ENCODE measurements at places on chromosomes 3 and 15.

- no peak for DNase-seq
These were observed 36.1 kb downstream of the NSMCE3 start for GRCh38 chr15:29233566-29233965.

DNA sequence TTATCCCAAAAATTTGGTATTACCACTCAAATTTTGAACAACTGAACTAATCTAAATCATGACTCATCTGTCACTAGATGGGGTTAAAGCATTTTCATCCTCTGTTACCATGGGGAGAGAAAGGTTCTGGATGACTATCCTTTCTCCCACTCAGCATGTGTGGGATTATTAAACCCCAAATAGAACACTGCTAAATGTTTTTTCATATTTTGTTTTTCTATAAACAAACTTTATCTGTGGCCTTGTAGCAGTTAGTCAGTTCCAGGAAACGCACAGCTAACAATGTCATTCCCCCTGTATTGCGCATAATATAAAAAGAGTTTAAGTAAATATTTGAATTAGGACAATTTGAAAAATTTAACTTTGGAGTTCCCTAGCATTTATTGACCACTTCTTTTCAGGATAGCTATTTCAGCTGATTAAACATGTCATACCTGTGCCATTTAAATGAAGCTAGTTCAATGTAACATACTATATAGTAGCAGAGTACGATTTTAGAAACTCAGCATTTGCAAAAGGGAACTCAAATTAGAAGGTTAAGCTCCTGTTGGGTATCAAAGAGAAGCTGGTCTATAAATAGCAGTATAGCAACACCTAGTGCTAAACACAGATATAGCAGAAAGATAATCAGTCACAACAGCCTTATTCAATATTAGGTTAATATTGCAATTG lies 9.2 kb upstream of the TMEM212 start:
- DNase-seq: peak; percentile 19

DNA sequence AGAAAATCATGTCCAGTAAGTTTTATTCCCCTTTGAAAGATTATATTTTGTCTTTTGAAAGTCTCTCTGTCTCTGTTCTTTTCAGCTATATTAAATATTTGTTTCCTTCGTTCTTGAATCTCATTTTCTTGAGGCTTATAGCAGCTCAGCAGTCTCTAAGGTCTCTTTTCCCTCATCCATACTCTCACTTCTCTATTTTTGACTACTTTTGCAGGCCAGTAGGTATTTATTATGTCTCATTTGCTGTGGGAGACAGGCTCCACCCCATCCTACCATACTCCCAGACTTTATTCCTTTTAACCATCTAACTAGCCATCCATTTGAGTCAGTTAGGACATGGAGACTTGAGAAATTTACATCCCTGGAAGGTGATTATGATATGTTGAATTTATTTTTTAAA lies 71.0 kb downstream of the FILIP1L start:
- DNase-seq: no peak

DNA sequence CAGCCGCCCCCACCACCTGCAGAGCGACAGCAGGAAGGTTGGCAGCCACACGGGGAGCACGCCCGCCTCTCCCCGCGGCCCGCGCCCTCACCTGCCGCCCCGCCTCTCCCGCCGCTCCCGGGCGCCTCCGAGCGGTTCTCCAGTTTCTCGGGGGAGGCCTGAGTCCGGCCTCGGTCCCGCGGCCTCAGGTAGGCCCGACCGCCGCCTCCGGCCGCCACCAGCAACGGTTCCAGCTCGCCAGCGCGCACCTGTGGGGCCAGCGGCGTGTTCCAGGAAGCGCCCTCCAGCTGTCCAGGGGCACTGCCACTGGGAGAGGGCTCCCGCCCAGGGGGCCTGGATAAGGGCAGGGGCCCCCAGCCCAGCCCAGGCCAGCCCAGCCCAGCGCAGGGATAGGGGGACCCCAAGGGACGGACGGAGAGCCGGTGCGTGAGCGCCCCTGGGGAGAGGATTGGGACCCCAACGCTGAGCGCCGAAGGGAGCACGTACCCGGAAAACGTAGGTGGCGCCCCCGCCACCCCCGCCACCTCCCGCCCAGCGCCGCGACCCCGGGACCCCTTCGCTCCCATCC lies 2.2 kb downstream of the LTK start:
- DNase-seq: no peak

DNA sequence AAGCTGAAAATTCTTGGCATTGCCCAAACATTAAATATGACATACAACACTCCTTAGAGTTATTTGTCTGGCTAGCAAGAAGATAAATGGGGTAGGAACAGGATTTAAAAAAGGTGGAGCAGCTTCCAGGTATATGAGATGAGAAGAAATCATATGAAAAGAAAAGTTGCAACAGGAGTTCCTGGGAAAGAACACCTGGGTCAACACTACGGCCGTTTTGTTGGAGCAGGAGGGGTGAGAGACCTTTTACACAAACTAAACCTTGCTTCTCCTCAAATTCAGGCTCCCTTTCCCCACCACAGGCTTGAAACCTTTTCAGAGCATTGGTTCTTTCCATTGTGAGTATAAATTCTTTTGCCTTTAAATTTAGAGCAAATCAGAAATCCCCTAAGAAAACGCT lies 18.8 kb upstream of the GUCA1C start:
- no peak for DNase-seq

GRCh38 chr3:72099326-72100079 lies 314.6 kb upstream of the PROK2 start:
- DNase-seq: peak; percentile 46

DNA sequence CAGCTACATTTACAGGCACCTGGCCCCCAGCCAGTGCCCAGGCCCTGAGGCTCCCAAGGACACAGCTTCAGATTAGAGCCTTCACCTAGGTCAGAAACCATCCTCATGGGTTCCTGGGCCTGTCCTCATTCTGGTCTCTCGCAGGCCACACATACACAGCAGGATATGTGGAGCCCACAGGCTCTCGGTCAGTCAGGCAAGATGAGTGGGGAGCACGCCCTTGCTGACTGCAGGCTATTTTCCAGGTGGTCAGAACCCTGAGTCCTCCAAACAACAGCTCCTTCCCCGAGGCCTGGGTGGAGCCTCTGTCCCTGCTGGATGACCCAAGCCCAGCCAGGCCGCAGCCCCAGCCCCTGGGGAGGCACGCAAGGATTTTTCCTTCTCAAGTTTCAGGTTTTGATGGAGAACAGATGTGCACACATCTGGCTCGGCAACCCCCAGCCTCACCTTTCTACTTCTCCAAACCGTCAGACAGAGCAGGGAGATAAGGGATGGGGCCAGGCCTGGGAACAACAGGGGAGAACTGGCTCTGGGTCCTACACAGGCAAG lies 1.6 kb downstream of the STRA6 start:
- no peak for DNase-seq

GRCh38 chr3:185914911-185915629 lies 22.7 kb downstream of the TRA2B start:
- DNase-seq: no peak

- DNase-seq: peak; percentile 9
These were observed 677.4 kb downstream of the SQOR start for GRCh38 chr15:46312133-46312740.

- no peak for DNase-seq
These were observed 108.5 kb upstream of the CMC1 start for GRCh38 chr3:28132941-28133340.

DNA sequence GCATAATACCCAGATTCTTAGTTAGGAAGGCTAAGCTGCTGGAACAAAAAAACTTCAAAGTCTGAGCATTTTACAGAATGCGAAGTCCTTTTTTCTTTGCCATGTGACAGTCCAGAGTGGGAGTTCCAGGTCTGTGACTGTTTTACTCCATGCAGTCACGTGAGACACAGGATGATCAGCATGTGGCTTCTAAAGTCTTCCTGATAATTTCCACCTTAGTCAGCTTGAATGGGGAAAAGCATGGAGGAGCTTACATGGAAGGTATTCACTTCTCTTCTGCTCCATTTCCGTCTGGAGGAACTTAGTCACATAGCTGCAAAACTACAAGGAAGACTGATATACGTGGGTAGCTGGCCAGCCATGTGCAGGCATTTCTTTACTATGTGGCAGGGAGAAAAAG lies 1.7 kb downstream of the SNTN start:
- no peak for DNase-seq

DNA sequence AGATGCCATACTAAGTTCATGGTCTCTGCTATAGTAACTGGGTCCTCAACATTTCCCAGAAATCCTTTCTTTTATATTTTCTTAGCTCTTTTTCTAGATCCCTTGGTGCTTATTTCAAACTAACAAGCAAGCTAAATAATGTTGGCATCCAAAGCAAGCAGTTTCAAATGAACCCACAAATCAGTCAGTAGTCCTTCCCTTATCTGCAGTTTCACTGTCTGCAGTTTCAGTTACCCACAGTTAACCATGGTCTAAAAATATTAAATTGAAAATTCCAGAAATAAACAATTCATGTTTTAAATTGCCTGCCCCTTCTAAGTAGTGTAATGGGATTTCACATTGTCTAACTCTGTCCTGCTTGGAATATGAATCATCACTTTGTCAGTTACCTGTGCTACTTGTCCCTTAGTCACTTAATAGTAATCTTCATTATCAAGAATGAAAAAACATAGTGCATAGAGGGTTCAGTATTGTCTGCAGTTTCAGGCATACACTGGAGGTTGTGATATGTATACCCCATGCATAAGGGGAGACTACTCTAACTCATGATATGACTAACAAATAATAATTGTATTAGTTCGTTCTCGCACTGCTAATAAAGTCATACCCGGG lies 633.7 kb downstream of the MECOM start:
- DNase-seq: no peak

GRCh38 chr15:80841541-80841940 lies 62.4 kb downstream of the CEMIP start:
- DNase-seq: no peak

DNA sequence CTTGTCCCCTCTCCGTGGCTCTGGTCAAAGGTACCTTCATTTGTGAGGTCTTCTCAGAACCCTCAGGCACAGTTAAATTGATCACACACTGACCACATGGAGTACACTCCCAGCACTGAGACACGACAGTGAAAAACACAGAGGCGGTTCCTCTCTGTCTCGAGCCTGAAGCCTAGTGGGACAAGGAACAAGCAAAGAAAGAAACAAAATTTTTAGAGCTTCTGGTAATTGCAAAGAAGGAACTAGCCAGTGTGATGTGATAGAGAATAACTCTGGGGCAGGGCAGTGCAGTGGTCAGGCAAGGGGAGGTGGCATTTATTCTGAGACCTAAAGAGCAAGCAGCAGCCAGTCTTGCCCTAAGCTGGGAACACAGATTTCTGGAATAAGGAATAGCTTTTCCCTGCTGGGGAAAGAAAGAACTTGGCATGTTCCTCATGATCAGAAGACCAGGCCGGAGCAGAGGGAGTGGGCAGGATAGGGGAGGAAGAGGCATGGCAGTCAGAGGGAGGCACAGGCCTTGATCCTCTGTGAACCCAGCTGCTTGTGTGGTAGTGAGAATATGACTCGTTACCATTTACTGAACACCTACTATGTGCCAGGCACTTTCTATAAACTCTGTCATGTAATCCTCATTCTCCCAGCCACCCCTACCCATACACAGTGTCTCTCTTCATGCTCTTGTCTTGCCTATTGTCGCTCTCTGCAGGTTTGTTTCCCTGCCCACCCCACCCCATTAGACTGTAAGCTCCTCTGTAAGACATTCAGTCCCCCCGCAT lies 262.3 kb upstream of the HES1 start:
- DNase-seq: no peak

- no peak for DNase-seq
These were observed 23.9 kb upstream of the ST3GAL6 start for GRCh38 chr3:98739266-98739665.

- no peak for DNase-seq
These were observed 999.0 kb downstream of the TUSC7 start for GRCh38 chr3:117708601-117709000.

GRCh38 chr15:73305331-73306211 lies 63.2 kb downstream of the HCN4 start:
- peak; percentile 55 for DNase-seq

GRCh38 chr3:108820586-108820985 lies 2.0 kb upstream of the TRAT1 start:
- DNase-seq: no peak

DNA sequence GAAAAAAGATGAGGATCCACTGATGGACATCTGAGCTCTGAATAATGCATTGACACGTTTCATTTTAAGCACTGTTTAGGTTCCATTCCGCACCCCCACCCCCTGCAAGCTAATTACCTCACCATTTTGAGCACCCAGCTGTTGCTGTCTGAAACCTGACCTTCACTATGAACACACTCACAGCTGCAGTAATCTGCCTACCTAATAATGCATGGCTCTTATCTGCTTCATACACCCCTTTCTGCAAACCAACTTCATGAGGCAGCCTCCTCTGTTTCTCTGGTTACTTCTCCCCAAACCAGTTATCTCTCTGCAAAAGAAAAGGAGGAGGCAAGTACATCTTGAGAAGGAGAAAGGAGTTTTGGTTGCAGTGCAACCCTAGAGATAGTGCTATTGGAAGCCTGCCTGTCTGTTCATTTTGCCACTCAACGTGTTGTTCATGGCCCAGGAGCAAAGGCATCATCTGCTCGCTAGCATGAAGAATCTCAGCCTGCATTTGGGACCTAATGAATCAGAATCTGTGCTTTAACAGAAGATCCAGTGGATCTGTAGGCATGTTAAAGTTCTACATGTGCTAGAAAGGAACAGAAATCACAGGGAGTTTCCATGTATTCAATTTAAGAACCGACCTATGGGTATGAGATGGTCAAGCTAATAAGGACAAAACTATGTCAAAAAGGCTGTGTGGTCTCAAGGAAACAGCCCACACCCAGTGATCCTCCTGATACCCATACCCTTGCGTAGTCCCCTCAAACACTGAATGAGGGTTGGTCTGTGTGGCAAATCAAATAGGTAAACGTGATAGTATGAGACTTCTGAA lies 87.2 kb downstream of the MB21D2 start:
- no peak for DNase-seq

GRCh38 chr15:31590609-31591008 lies 264.0 kb downstream of the KLF13 start:
- DNase-seq: no peak
